ENCODE measurements at places on chromosomes 2 and 18.

DNA sequence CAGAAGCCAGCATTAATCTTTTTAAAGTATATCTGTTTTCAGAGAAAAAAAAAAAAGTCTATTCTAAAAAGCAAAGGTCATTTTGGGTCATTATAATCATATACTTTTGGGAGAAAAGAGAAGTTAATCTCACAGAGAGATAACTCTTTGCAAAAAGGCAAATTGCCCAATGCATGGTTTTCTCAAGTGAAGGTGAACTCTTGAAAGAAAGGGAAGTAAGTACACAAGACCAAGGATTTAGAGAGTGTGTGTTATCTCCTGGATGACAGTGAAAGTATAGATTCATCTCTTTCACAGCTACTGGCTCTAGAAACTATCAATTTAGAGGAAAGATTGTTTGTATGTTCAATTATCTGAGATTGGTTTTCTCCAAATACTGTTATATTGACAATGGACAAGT is 151.4 kb downstream of the CD8B2 start:
- DNase-seq = no peak

DNA sequence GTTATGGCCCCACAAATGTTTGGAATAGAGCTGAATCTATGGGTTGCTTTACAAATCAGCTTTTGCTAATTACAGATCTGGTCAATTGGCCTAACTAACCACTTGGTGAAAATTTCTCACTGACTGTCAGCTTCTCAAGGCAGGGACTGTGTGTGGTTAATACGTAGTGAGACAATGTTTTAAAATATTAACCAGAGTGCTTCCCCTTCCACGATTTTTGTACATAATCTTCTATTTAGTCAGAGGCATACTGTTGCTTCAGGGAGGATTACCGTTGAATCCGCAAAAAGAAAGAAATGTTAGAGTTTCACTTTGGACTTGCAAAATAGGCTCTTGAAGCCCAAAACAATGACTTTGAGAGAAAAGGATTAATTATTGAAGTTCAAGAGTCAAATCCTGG is 14.9 kb upstream of the KCNS3 start:
- no peak for DNase-seq

- DNase-seq = no peak
Measured at GRCh38 chr2:150591496-150592285, 104.2 kb upstream of the RND3 start.

GRCh38 chr2:164766954-164767320 is 74.7 kb downstream of the COBLL1 start:
- no peak for DNase-seq

GRCh38 chr2:7427293-7428060 is 510.3 kb downstream of the RNF144A start:
- DNase-seq = no peak

DNA sequence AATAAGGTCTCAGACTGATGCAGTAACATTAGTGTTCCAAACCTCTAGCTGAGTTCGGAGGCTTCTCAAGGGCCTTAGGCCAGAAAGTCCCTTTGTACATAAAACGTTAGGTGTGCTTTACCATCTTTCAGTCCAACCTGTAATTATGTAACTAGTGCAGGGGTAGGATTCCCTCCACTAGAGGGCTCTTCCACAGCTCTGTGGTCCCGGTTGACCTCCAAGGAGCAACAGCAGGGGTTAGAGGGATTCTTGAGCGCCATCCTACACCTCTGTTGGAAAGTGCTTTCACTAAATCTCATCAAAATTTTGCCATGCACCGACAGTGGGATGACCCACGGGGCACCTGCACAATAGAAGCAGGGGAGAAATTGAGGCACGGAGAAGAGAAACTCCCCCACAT is 155.8 kb upstream of the LRP1B start:
- no peak for DNase-seq

- no peak for DNase-seq
Measured at GRCh38 chr2:172745636-172746035, 10.0 kb downstream of the RAPGEF4 start.

GRCh38 chr2:223922308-223922707 is 22.8 kb downstream of the WDFY1 start:
- DNase-seq = no peak

DNA sequence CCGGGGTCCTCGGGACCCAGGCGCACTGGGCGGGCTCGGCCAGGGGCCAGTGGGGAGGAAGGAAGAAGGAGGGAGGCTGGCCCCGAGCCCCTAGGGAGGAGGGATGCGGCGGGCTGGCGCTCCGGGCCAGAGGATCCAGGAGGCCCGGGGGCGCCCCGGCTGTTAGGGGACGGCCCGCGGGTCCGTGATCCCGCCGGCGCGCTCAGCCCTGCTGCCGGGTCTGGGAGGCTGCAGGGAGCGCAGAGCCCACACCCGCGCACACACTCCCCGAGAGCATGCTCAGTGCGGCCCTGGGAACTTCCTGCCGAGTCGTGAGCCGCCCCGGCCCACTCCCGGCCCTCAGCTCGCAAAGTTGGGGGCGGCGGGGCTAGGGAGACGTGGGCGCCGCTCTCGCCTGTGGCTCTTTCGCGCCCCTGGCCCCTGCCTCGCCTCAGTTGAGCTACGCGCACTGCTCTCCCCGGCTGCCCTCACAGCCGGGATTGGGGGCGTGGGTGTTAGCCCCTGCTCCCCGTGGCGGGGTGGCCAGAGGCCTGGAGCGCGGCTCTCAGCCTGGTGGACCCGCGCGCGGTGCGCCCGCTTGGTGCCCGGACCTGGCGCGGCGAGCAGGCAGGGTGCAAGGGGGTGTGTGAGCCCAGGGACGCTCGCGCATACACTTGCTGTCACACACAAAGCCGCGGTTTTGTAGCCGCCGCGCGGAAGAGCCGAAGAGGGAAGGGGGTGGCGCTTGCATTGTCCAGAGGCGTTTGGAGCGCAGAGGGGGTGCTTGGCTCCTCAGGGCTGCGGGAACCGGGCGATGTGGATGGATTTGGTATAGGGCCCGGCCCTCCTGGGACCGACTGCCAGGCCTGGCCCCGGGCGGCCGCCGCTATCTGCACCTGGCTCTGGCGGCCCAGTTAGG is 132.9 kb upstream of the MGAT5 start:
- peak; percentile 73 for DNase-seq

- no peak for DNase-seq
Measured at GRCh38 chr2:112140205-112140802, 2.1 kb downstream of the FBLN7 start.

- no peak for DNase-seq
Measured at GRCh38 chr2:160294889-160295288, 94.8 kb upstream of the ITGB6 start.

GRCh38 chr18:1075322-1075721 is 170.7 kb downstream of the ADCYAP1 start:
- no peak for DNase-seq
